ENCODE measurements at places on chromosomes 5 and 9. TPM values are rescaled to one million over a fixed set of nuclear protein-coding genes. Genes with fewer than 3 reads are reported as not detected.

GRCh38 chr9:105416840-105417239, 31.0 kb upstream of the FSD1L start:
- no peak for DNase-seq

DNA sequence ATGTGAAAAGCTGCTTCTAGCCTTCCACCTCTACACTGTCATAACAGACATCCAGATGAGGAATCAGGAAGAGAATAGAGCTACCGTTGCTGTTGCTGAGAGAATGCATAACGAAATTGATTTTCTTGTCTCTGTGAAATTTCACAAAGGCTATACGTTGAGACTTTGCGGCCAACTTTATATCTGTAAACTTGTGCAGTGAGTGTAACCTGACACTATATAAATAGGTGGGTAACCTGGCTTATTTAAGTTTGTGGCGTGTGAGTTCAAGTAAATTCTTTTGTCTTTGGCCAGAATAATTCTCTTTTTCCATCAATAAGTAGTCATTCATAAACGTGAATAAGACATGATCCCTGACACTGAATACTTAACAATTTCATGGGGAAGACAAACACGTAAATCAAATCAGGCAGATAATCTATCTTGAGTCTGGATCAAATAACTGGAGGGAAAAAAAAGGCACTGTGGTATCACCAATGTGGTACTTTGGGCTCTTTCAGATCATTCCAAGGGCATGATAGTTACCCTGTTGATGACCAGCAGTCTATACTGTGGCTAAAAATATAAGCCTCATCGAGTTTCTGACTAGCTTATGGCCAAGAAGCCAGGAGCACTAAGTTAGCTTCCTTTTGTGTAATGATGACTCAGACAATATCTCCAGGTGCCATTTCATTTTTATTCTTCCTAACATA, 98.2 kb upstream of the RASA1 start:
- no peak for DNase-seq

- DNase-seq, result no peak
These were observed 7.1 kb downstream of the POU4F3 start for GRCh38 chr5:146345578-146346366.

- DNase-seq, result peak; percentile 98
These were observed at the start of gene ARSI for GRCh38 chr5:150302301-150303069. Gene ARSI (minus strand): TSS chr5:150302905. CDS start chr5:150302373, 532 bp downstream.

DNA sequence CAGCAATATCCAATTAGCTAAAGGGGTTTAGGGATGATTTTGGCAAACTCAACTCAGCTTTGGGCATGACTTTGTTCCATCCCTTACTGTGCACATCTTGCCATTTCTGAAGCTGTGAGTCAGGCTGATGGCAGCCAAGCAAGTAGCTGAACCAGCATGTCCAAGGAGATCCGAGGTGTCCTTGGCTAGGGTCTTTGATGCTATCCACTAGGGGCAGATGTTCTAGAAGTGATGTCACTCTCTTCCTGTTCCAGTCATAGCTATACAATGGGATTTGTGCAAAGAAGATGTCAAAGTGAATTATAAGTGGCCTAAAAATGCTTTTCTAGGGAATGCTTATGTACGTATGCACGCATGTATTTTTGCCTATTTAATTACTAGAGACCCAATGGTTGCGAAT, 160.8 kb upstream of the PAPPA start:
- DNase-seq, result no peak

DNA sequence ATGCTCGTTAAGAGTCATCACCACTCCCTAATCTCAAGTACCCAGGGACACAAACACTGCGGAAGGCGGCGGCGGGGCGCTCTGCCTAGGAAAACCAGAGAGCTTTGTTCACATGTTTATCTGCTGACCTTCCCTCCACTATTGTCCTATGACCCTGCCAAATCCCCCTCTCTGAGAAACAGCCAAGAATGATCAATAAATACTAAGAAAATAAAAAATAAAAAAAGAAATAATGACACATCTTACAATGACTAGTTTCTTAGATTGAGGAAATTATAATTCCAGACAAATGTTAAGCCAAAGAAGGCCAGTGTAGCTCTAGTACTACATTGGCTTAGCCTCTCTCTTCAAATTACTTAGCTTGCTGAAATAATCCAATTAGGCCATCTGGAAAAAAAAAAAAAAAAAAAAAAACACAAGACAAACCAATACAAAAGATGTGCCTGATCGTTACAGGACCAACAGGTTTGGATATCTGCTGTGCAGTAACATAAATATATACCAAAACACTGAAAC, 58.0 kb downstream of the ANXA2R start:
- DNase-seq, result no peak

DNA sequence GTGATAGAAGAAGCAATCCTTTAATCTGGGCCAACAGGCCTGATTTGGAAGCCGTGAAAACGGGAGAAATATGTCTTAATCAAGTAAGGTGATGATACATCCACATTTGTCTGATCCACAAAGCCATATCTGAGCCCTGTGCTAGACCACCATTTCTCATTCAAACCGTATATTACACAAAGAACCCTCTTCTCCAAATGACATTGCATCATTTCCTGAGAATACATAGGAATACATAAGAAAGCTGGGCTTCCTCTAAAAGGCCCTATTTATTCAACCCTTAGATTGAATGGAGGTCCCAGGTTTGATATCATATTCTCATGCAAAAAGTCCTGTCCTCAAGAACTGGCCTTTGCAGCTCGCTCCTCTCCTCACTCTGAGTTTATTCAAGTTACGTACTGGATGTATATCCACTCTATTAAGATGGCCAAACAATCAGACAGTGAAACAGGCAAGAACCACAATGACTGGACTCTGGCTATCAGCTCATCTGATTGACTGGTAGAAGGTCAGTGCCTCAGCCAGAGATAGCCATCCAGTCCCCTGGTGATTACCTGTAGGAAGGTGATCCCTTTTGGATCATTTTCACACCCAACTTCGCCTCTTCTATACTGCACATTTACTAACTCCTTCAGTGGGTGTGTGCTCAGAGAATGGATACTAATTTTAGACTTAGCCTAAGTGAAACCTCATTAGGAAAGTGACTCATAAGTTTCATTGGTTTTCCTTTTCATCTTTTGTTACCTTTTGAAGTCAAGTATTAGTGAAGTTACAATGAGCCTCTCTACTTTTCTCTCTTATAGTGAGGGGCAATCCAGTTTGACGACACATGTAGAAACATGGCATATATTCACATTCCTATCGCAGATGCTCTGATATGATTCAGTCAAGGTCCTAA, 167.6 kb upstream of the WWC1 start:
- DNase-seq, result no peak

GRCh38 chr5:149273950-149274349, 2.3 kb downstream of the AFAP1L1 start:
- no peak for DNase-seq

- peak; percentile 39 for DNase-seq
These were observed 77.5 kb upstream of the RARS1 start for GRCh38 chr5:168408561-168409305.

GRCh38 chr5:105817914-105818313, 1852.8 kb downstream of the EFNA5 start:
- DNase-seq, result peak; percentile 44

GRCh38 chr5:83485842-83486241, 14.3 kb downstream of the VCAN start:
- no peak for DNase-seq

DNA sequence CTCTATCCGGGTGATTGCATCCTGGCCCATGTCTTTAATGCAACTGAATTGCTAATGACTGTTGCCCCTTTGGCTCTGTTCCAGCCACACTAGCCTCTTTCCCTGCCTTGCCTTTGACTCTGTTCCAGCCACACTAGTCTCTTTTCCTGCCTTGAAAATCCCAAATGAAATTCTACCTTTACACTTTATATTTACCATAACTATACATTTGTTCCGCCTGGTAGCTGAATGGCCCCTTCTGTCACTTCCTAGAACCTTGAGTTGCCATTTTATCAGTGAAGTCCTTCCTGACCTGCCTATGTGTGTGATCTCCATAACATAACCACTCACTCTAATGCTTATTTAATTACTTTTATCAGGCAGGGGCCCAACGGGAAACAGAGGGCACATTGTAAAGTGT, 1120.4 kb upstream of the WWC1 start:
- no peak for DNase-seq

DNA sequence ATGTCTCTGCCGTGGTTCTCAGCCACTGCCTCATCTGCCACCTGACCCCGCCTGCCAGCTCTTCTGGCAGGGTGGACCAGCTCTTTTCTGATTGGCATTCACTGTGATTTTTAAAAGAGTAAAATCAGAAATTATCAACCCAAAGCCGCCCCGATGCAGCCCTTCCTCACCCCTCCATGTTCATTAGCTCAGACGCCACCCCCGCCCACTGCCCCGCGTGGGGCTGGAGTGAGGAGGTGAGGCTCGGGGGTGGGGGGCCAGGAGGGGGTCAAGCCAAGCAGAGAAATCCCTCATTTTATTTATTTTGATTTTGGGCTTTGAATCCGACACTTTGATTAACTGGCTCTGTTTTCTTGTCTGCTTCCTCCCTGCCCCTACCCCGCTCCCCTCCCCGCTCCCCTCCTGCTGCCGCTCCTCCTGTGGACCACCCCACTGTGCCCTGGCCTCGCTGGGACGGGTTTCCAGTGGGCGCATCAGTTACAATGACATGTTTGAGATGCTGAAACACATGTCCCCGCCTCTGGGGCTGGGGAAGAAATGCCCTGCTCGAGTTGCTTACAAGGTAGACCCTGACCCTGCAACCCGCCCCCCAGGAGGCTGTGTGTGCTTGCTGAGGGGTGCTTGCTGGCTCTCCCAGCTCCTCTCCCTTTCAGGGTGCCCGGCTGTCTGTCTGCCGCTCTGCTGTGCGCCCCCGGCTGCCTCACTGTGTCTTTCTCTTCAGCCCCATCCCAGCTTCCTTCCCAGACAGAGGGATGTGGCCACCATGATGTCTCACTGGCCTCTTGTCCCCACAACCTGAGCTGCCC, 224.9 kb downstream of the CACNA1B start:
- DNase-seq, result no peak

DNA sequence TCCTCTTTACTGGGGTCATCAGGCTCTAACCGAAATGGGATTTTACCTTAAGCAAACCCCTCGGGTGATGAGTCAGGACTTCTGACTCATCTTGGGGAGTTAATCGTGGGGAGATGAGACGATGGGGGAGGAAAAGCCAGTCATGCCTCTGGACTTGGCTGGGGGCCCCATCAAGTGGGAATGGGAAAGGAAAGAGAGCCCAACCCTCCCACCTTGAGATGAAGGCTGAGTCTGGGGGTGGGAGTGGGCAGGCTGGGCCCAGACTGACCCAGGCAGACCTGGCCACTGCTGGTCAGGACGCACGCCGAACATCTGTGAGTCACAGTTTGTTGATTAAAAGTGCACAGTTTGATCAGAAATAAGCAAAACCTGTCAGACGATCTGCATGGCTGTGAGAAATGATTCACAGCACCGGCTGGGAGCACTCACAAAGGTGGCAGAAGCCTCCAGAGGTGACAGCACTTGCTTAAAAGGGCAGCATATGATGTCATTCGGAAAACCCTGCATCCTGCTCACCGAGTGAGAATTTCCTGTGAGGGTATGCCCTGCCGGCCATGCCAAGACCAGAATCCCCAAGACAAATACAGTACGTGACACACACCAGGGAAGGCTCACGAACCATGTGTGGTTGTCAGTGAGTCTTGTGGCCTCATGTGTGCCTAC, 50.0 kb upstream of the SLC25A51 start:
- no peak for DNase-seq

GRCh38 chr9:79581794-79582193, 10.0 kb downstream of the TLE4 start:
- peak; percentile 19 for DNase-seq

DNA sequence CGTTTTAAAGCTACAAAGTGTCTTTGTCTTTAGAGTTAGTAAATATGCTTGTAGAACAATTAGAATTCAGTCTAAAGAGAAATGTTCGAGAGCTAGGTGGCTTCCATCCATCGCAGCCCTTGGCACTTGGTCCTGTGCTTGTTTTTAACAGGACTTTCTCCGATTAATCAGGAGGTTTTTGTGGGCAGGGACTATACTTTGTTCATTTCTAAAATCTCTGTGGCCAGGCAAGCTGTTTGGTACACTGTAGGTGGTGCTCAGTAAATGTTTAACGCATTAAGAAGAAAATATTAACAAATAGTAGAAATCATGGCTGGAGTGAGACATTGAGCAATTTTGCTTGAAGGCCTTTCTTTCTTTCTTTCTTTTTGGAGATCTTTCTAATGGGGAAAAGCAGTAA, 20.8 kb downstream of the AGXT2 start:
- peak; percentile 26 for DNase-seq

GRCh38 chr9:108654566-108654965, 201.2 kb downstream of the ACTL7B start:
- no peak for DNase-seq

DNA sequence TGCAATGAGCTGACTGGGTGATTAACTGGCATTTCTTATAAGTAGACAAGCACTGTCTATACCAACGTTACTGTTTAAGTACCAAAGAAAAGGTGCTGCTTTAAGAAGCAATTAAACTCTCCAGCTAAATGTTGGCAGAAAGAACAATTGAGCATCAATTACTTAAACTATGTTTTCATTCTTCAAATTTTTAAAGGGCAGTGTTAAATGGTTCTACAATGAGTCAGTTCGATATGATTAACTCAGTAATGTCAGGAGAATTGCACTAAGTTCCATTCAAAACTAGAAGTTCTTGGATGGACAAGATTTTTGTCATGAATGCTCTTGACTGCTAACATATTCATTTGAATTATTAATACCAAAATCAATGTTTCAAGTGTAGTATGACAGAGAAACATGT, 593.7 kb downstream of the DNAH5 start:
- no peak for DNase-seq

DNA sequence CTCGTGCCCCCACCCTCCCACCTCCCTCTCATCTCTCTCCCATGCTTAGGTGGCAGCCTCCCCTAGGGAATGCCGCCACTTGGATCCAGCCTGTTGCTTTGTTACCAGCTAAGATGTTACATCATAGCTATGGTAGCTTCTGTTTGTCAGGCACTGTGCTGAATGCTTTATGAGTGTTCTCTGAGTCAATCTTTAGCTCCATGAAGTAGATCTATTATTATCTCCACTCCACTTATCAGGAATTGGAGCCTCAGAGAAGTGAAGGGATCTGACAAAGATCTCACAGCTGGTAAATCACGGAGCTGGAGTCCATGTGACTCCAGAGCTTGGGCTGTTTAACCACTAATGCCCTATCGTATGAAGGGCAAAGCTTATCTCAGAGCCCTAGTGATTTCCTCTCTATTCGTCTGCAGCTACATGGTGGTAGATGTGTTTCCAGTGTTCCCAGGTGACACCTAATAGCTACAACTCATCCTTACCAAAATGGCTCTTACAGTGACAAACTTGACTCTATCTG, 54.1 kb downstream of the GARNL3 start:
- DNase-seq, result no peak

GRCh38 chr9:83291196-83291595, 228.3 kb upstream of the RASEF start:
- no peak for DNase-seq

- DNase-seq, result no peak
These were observed 529 bp upstream of the NRARP start for GRCh38 chr9:137302449-137303150.

- DNase-seq, result peak; percentile 62
These were observed 368.3 kb downstream of the CAAP1 start for GRCh38 chr9:26524267-26524666.

- DNase-seq, result no peak
These were observed 27.6 kb downstream of the MBLAC2 start for GRCh38 chr5:90446961-90447360.

SFXN1 gene
- total RNA-seq, result 42.2 TPM

CDC20B gene
- 5.7 TPM for total RNA-seq

SEMA6A gene
- total RNA-seq, result 31.6 TPM

TCERG1 gene
- 79.2 TPM for total RNA-seq

SLC4A9 gene
- total RNA-seq, result 0.11 TPM

SLC1A1 gene
- 13.8 TPM for total RNA-seq

ZSWIM6 gene
- total RNA-seq, result 18.3 TPM

CCDC127 gene
- 5.2 TPM for total RNA-seq
